ENCODE measurements at places on chromosomes 11 and 22.

- DNase-seq = no peak
These were observed 3.1 kb downstream of the OR56A1 start for GRCh38 chr11:6027501-6027900.

GRCh38 chr22:20131597-20131858 is at the start of gene ZDHHC8:
Gene ZDHHC8 (plus strand): TSS chr22:20131804. CDS start chr22:20131948, 144 bp downstream.
- peak; percentile 71 for DNase-seq

GRCh38 chr22:24188705-24189248 is 7.5 kb downstream of the SUSD2 start:
- no peak for DNase-seq

- DNase-seq = no peak
These were observed 58.6 kb downstream of the HIPK3 start for GRCh38 chr11:33315822-33316221.

- no peak for DNase-seq
These were observed 1.6 kb downstream of the MRPL48 start for GRCh38 chr11:73789279-73789670.

DNA sequence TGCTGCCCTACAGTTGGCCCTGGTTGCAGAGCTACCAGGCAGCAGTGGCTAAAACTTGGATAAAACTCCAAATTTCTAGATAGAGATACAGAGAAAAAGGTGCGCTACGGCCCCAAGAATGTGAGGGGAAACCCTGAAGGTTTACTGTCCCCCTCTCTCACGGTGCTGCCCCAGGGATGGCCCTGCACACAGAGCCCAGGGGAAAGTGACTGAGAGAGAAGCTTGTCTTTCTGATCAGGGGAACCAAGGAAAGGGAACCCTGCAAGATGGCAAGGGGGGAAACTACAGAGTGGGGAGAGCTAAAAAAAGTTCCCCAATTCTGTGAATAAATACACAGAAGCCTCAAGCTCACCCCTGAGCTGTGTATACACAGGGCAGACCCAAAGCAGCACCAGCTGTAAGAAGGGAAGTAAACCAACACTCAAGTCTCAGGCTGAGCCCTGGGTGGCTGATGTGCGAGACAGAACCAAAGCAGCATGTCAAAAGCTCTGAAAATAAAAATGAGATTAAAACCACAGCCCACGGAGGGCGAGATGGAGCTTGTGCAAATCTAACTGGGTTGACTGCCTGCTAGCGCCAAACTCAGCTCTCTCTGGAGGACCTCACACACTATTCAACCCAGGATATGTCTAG is 22.1 kb downstream of the GNB1L start:
- DNase-seq = no peak

GRCh38 chr11:17496406-17496805 is 19.8 kb upstream of the ABCC8 start:
- no peak for DNase-seq

- no peak for DNase-seq
These were observed 170.7 kb downstream of the CHST1 start for GRCh38 chr11:45494738-45495137.

DNA sequence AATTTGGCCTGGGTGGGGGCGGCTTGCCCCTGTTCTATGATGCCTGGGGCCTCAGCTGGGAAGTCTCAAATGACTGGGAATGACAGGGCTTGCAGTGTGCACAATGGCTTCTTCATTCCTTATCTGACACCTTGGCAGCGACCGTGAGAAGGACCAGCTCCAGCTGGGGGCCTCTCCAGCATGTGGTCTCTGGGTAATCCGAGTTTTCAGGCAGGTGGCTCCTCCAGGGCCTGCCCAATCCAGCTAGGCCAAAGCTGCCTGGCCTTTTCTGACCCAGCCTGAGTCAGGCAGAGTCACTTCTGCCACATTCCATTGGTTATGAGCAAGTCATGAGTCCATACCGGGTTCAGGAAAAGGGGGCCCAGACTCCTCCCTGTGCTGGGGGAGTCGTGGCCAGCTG is 646.0 kb downstream of the OPCML start:
- no peak for DNase-seq

DNA sequence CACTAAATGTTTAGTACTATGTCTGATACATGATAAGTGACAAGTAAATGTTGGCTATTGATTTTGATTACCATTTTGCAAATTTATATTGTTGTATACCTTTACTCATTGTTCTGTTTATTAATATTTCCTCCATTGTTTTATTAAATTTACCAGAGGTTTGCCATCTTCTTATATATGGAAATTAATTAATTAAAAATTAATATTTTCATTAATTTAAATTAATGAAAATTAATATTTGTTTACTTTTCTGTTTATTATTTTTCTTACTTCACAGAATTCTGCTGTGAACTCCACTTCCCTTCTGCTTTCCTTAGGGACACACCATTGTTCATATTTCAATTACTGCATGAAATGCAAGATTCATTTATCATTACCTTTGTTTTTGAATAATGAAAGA is 331.0 kb downstream of the LARGE1 start:
- DNase-seq = no peak

GRCh38 chr11:62482753-62483152 is 63.9 kb downstream of the AHNAK start:
- no peak for DNase-seq

DNA sequence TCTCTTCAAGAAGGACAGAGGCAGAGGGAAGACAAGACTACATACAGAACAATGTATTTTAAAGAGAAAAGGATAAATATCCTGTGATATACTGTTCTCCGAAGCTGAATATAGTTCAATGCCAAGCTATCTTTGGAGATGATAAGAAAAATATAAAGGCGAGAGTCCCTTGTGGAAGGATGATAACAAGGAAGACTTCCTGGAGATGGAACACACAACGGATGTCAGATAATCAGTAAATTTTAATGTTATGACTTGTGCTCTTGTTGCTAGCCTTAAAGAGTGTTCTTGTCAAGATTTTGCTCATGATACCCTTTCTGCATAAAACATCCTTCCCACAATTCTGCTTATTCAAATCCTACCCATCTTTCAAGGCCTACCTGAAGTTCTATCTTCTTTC is 6.8 kb upstream of the CTR9 start:
- no peak for DNase-seq

- DNase-seq = no peak
These were observed 3.1 kb upstream of the EXPH5 start for GRCh38 chr11:108596701-108597100.

DNA sequence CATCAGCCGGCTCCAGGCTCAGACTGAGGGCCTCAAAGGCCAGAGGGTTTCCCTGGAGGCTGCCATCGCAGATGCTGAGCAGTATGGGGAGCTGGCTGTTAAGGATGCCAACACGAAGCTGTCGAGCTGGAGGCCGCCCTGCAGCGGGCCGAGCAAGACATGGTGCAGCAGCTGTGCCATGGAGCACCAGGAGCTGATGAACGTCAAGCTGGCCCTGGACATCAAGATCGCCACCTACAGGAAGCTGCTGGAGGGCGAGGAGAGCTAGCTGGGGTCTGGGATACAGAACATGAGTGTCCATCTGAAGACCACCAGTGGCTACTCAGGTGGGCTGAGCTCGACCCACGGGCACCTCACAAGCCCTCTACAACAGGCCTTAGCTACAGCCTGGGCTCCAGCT is 4.0 kb upstream of the SCUBE2 start:
- peak; percentile 30 for DNase-seq

GRCh38 chr11:16909359-16910035 is 104.7 kb downstream of the PLEKHA7 start:
- no peak for DNase-seq

GRCh38 chr11:100719809-100720221 is 32.7 kb downstream of the ARHGAP42 start:
- DNase-seq = no peak

GRCh38 chr22:39437791-39438704 is 18.8 kb upstream of the MGAT3 start:
- no peak for DNase-seq

DNA sequence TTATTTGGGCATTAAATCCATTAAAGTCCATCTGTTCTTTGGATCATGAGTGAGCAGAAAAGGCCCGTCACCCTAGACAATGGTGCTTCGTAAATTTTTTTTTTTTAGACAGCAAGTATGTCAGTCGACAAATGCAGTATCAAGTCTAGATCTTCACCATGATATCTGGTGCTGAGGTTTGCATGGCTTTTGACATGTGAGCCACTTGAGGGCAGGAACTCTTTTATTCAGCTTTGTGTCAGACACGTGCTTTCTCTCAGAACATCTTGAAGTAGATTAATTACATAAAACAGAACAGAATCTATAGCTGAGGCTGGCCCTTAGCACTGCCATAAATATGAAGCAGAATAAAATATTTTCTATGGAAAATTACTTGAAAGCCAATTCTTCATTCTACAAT is 62.9 kb upstream of the CARD18 start:
- no peak for DNase-seq

GRCh38 chr11:113884361-113884836 is 9.0 kb upstream of the USP28 start:
- DNase-seq = no peak

DNA sequence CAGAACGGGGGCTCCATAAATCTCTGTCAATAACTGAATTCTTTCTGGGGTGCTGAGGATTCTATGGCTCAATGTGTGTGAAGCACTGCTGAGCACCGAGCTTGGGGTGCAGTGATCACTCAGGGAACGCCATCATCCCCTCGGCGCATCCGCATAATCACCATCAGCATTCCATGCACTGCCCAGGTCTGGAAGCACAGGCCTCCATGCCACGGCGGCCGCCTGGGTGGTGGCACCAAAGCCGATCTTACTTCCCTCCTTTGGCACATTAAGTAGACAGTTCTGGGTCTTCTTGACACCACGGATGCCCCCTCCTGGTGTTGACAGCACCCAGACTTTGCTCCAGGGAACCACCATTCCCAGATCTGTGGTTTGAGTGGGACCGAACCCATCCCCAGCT is 15.6 kb downstream of the LTO1 start:
- no peak for DNase-seq

DNA sequence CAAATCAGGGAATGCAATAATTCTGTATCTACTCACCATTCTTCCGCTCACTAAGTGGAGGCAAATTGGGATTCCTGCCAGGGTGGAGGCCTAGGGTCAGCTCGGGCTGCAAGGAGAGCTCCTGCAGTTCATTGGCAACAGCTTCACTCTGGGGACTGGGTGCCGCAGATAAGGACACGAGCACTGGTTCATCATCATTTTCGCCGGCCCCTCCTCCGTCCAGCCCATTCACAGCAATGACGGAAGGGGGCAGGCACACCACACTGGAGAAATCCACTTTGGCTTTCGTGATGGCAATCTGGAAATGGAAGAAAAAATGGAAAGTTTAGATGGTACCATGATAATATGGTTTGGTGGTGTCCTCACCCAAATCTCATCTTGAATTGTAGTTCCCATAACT is 84.4 kb downstream of the MRTFA start:
- peak; percentile 74 for DNase-seq

DNA sequence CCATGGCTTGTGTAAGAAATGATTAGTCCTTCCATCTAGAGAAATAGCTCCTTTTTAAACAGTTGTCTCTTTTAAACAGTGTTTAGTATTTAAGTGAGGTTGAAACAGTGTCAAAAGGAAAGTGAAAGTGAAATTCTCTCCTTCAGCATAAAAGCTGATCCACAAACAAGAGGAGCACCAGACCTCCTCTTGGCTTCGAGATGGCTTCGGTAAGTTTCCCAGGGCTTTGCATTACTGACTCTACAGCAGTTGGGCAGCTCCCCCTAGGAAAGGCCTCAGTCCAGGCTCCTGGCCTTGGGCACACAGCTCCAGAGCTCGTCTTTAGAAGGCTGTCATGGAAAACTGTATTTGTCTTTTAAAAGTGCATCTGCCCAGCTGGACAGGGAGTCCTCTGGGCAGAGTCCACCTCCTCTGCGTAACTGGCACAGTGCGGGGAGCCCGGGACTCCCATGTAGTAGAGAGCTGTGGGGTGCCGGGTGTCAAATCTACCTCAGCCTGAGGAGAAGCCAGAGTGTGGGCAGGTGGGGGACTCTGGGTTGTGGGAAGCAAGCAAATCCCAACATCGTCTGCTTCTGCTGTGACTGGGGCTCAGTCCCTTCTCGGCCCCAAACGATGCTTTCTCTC is at the start of gene PLAAT4:
Gene PLAAT4 (plus strand): TSS at position 140 of the 624 bp plus-strand sequence. CDS start 61 bp downstream, at position 201.
- DNase-seq = peak; percentile 48

- no peak for DNase-seq
These were observed 58.4 kb upstream of the NUP50 start for GRCh38 chr22:45105281-45105702.

GRCh38 chr11:121841487-121842191 is 274.4 kb downstream of the BLID start:
- no peak for DNase-seq

DNA sequence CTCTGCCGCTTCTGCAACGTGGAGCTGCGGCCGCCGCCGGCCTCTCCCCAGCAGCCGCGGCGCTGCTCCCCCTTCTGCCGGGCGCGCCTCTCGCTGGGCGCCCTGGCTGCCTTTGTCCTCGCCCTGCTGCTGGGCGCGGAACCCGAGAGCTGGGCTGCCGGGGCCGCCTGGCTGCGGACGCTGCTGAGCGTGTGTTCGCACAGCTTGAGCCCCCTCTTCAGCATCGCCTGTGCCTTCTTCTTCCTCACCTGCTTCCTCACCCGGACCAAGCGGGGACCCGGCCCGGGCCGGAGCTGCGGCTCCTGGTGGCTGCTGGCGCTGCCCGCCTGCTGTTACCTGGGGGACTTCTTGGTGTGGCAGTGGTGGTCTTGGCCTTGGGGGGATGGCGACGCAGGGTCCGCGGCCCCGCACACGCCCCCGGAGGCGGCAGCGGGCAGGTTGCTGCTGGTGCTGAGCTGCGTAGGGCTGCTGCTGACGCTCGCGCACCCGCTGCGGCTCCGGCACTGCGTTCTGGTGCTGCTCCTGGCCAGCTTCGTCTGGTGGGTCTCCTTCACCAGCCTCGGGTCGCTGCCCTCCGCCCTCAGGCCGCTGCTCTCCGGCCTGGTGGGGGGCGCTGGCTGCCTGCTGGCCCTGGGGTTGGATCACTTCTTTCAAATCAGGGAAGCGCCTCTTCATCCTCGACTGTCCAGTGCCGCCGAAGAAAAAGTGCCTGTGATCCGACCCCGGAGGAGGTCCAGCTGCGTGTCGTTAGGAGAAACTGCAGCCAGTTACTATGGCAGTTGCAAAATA is 816 bp downstream of the PDE3B start:
- DNase-seq = peak; percentile 69

DNA sequence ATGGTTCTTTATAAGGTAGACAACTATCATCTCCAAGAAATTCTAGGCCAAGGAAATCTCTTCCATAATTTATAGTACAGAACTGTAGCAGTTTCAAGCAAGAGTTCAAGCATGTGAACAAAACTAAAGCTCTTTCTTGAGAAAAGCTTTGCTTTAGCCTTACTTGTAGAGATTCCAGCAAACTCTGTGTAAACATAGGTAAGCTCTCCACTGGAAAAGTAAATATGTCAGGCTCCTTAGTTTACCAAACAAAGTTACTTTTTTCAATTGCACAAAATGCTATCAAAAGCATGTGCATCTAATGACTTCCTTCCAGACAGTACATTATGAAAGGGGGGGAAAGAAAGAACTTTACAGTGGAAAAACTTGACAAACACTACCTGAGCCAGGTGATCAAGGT is 125.0 kb downstream of the SIK3 start:
- no peak for DNase-seq

Data from left ventricle myocardium superior (tissue), 1 donor.